ENCODE measurements at places on chromosomes 1 and 21. TPM values are rescaled to one million over a fixed set of nuclear protein-coding genes. Genes with fewer than 3 reads are reported as not detected.

Gene PEX19
- 52.0 TPM for total RNA-seq

Gene FCRLB
- total RNA-seq: 16.6 TPM

Gene ZNF648
- total RNA-seq: not detected

Gene CAMK1G
- 8.4 TPM for total RNA-seq

Gene ADSS2
- 53.7 TPM for total RNA-seq

Gene SSR2
- 681 TPM for total RNA-seq

Gene PRAMEF20
- total RNA-seq: not detected

Gene MYOG
- not detected for total RNA-seq

Gene RNF223
- not detected for total RNA-seq

Gene SPRR2E
- total RNA-seq: not detected

Gene OR2L13
- total RNA-seq: not detected

Gene SLFNL1
- total RNA-seq: 0.87 TPM

Gene GABRD
- not detected for total RNA-seq

Gene KCNA2
- total RNA-seq: not detected

Gene MARK1
- 1.7 TPM for total RNA-seq

Gene ZBTB8A
- total RNA-seq: 9.1 TPM

Gene USP25
- total RNA-seq: 53.2 TPM

Gene TMEM51
- total RNA-seq: 7.9 TPM

Gene FAM229A
- 0.77 TPM for total RNA-seq

Gene DYNLT5
- total RNA-seq: 2.7 TPM

Gene ECE1
- total RNA-seq: 65.0 TPM

Gene SIPA1L2
- 0.44 TPM for total RNA-seq

Gene DOP1B
- 21.6 TPM for total RNA-seq

Gene FCRL2
- not detected for total RNA-seq

Gene LIPI
- total RNA-seq: not detected

Gene FAM110D
- under 0.01 TPM for total RNA-seq

Gene OR2T33
- not detected for total RNA-seq

Gene NOTCH2NLA
- total RNA-seq: 140 TPM

All from uterine smooth muscle cell (primary cell).